T-cell (primary cell): ENCODE measurements at places on chromosomes 16 and 17.

- no peak for DNase-seq
These were observed 28.0 kb downstream of the GNA13 start for GRCh38 chr17:65028545-65028843.

GRCh38 chr16:65489531-65490023 lies 367.7 kb upstream of the CDH11 start:
- no peak for DNase-seq

DNA sequence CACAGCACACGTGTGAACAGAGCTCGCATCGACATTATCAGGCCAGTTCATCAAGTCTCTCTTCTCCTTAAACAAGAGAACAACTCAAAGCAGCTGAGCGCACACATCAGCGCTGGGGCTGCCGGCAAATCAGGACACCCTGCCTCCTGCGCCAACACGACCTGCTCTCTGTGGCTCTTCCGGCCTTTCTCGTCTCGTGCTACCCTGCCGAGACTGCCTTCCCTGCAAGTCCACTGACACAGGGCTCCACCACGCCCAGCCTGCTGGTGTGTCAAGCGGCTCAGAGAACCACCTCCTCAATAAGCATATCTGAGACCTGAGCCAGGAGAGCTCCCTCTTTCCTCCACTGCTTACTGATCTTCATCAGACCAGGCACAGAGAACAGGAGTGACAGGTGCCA lies 96.9 kb downstream of the ZNF778 start:
- peak; percentile 27 for DNase-seq

DNA sequence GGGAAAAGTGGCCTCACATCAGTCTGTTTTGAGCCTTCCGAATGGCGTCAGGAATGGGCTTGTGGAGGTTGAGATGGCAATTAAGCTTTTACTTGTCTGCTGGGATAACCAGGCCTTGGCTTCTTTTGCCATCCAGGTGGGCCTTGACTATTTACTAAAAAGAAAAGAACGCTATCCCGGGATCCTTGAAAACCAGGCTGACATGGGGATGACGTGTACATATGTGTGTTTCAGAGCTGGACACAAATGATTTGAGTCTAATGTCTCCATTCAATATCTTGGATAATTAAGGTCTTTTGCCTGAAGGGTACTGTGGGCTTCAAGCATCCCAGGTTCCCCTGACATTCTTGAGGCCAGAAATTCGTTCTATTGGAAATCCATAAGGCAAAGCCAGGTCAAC lies 32.6 kb upstream of the HOXB13 start:
- no peak for DNase-seq

DNA sequence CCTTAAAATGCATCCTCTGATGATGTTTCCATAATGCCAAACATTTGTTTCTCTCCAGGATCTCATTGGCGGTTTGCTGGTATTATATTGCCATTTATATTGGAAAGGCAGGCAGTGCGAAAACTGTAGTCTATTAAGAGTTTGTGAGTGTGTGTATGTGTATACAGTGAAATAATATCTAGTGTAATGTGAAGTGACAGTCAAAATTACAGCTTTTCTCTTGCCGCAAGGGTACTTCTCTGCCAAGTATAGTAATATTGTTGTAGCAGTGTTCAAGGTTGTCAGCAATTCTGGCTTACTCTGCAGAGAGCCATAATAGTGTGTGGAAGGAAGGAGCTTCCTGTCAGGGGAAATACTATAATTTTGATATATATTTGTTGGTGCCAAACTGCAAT lies 178.6 kb downstream of the WWOX start:
- no peak for DNase-seq

GRCh38 chr16:75097941-75098901 lies 18.4 kb downstream of the LDHD start:
- peak; percentile 56 for DNase-seq

GRCh38 chr17:60439501-60439900 lies 17.2 kb downstream of the CHCT1 start:
- DNase-seq, result no peak

DNA sequence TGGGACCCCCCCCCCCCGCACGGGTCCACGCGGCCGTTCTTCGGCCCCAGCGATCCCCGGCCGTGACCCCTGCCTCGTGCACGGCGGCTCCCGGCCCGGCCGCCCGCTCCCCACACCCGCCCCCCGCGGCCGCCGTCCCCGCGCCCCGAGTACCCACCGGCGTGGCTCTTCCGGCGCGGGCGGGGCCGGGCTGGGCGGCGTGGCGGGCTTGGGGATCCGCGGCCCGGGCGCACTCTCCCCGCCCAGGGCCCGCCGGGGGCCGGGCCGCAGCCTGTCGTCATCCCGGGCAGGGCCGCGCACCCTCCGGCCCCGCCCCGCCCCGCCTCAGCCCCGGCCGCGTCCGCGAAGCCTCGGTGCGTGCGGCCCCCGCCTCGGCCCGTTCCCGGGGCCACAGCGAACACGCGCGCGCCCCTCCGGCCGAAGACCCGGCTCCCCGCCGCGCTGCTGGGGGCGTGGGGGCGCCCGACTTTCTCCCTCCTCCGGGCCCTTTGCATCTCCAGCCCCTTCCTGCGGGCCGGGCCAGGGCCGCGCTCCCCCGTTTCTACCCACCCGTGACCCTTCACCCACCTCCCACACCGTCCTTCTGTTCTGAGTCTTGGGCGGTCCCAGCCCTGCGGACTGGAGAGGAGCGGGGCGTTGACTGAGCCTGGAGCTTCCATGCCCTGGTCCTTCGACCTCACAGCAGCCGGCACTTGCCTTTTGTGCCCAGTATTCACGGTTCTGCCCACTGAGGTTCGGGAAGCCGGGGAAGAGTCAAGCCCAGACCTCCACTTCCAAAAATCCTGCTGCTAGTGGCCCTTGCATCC lies 840 bp downstream of the MYO1C start:
- DNase-seq, result no peak

GRCh38 chr17:76631821-76632565 lies 11.6 kb downstream of the ST6GALNAC1 start:
- no peak for DNase-seq

DNA sequence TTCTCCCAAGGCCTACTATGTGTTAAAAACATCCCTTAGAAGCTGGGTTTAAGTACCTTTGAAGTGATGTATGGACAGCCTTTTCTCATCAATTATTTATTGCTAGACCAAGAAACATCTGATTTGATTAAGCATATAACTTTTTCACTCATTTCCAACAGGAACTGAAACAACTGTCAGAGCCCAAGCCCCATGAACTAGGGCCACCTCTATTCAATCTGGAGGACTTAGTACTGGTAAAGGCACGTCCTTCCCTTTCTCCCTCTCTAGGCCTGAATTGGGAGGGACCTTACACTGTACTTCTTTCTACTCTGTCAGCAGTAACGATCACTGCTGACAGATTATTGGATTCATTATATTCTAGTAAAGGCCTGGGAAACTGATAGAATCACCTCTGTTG lies 612.0 kb upstream of the CDH8 start:
- DNase-seq, result no peak

GRCh38 chr16:49588026-49588425 lies 214.4 kb downstream of the C16orf78 start:
- no peak for DNase-seq

DNA sequence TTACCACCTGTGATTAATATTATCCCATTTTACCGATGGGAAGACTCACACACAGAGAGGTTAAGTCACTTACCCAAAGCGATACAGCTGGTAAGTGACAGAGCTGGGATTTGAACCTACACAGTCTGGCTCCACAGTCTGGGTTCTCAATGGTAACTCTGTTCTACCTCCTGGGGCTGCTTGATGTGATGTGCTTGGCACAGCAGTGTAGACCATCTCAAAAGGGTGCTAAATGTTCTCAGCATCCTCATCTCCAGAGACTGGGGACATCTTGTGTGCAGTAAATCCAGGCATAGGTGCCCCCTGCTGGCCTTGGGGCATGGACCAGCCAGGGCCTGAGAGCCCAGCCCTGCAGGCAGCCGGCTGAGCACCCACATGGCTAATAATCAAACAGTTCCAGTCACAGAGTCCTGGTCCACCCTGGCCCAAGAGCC lies 15.4 kb upstream of the KATNB1 start:
- DNase-seq, result peak; percentile 44

DNA sequence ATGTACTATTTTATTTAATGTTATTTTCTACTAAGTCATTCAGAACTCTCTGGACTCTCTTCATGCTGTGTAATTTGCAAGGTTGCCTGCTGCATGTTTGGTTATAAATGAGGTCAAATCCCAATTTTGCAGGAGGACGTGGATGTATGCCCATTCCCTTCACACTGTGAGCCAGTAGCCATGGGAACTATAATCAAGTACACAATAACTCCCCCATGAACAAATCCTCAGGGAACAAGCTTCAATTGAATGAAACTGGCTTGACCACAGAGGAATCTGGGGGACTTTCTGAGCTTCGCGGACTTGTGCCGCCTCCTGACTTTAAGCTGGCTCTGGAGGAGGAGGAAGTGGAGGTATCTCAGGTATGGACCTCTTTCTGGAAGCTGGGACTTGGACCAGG lies 14.6 kb upstream of the KCTD13 start:
- DNase-seq, result no peak

DNA sequence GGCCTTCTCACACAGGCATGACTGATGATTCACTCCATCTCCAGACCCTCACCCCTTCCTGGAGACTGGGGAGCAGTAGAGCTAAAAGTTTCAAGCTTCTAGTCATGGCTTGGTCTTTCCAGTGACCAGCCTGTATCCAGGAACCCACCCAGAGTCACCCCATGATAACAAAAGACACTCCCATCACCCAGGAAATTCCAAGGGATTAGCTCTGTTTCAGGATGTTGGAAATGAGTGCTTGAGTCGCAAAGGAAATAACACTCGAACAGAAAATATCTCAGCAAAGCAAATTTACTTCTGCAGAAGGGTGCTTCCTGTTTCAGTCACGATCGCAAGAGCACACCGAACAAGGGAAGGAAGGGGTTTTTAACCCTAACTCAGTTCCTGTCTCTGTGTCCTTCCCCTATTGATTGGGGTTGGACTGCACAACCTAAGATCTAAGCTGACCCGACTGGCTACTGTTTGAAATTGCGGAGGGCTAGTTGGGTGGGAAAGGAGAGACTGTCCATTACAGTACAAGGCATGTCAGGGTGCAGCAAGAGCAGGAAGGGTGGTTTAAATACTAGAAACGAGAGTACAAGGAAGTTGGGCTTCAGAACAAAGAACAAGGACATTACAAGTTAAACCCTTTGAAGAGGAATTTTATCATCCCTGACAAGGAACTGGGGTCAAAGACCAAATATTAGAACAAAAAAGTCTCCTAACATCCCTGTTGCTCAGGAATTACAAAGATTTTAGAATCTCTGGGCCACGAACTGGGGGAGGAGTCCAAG lies 224.4 kb upstream of the CACNG5 start:
- DNase-seq, result no peak

GRCh38 chr17:69516911-69517310 lies 102.4 kb downstream of the MAP2K6 start:
- DNase-seq, result no peak

DNA sequence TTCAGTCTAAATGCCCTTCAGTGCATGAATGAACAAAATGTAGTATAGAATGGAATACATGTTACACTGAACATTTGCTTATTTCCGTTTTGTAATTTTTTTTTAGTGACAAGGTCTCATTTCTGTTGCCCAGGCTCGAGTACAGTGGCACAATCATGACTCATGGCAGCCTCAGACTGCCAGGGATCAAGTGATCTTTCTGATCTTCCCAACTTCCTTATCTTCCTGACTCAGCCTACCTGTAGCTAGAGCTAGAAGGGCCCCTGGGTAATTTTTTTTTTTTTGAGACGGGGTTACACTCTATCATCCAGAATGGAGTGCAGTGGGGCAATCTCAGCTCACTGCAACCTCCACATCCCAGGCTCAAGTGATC lies 7.3 kb upstream of the SLX4 start:
- DNase-seq, result no peak

DNA sequence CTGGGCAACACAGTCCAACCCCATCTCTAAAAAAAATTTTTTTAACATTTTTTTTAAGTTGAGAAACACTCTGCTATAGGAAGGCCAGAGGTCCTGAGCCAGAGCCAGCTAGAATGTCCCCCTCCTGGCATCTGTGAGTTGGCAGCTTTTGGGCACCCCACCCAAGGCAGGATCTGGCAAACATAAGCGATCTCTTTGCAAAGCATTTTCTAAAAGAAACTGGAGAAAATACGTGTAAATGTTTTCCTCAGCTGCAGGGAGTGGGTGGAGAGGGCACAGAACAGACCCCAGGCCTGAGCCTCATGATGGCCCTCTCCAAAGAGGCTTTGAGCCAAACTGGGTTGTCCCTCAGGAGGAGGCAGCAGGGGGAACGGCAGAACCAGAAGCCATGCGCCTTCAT lies 11.7 kb downstream of the CAVIN1 start:
- DNase-seq, result no peak

DNA sequence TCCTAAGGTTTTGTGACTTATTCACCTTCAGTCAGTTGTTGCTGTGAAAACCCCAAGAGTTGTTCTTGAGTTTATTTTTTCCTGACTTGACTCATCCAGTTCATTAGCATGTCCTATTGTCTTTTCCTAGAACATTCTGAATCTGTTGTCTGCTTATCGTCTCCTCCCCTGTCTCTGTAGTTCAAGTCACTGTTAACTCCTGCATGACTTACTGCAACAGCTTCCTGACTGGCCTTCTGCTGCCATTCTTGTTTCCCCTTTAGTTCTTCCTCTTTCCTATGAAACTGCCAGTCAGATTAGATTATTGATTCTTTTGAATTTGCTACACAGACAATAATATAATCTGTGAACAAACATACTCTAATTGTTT lies 161.5 kb downstream of the FTO start:
- no peak for DNase-seq

- DNase-seq, result no peak
These were observed 13.7 kb downstream of the B9D1 start for GRCh38 chr17:19348806-19349205.

- DNase-seq, result no peak
These were observed 24.5 kb downstream of the GPR142 start for GRCh38 chr17:74391771-74392170.

GRCh38 chr17:66675273-66675990 lies 159.5 kb upstream of the CACNG5 start:
- no peak for DNase-seq

- no peak for DNase-seq
These were observed 580.1 kb downstream of the WWOX start for GRCh38 chr16:78679546-78679945.

- no peak for DNase-seq
These were observed 49.8 kb downstream of the MPRIP start for GRCh38 chr17:17091856-17092756.

- DNase-seq, result no peak
These were observed 30.2 kb downstream of the TANC2 start for GRCh38 chr17:62996221-62996620.

- no peak for DNase-seq
These were observed 66.6 kb upstream of the AXIN2 start for GRCh38 chr17:65627891-65628643.

- DNase-seq, result no peak
These were observed 1.0 kb upstream of the SALL1 start for GRCh38 chr16:51151961-51152663.

GRCh38 chr17:37050920-37051319 lies 102.2 kb downstream of the AATF start:
- DNase-seq, result no peak
